ENCODE measurements at places on chromosomes 5 and 9. TPM values are rescaled to one million over a fixed set of nuclear protein-coding genes. Genes with fewer than 3 reads are reported as not detected.

The PDGFRB gene
- total RNA-seq: 1.6 TPM

The IFNA21 gene
- not detected for total RNA-seq

The PPP1R2B gene
- total RNA-seq: 0.07 TPM

The NMUR2 gene
- total RNA-seq: not detected

The FBP1 gene
- total RNA-seq: 13.2 TPM

The ARRDC1 gene
- 14.8 TPM for total RNA-seq

The NCS1 gene
- total RNA-seq: 50.7 TPM

The OR1Q1 gene
- total RNA-seq: not detected

The IFNK gene
- not detected for total RNA-seq

The PLPP7 gene
- total RNA-seq: 0.65 TPM

The ADRA1B gene
- total RNA-seq: 0.13 TPM

The EGFL7 gene
- 489 TPM for total RNA-seq

The CD14 gene
- total RNA-seq: 0.40 TPM

The ADAMTS13 gene
- total RNA-seq: 0.57 TPM
